ENCODE measurements at places on chromosomes 16 and 17.

- no peak for DNase-seq
Observed at GRCh38 chr16:85678016-85678415, 10.7 kb downstream of the GINS2 start.

GRCh38 chr16:73738266-73738665 is 558.3 kb upstream of the PSMD7 start:
- DNase-seq = no peak

DNA sequence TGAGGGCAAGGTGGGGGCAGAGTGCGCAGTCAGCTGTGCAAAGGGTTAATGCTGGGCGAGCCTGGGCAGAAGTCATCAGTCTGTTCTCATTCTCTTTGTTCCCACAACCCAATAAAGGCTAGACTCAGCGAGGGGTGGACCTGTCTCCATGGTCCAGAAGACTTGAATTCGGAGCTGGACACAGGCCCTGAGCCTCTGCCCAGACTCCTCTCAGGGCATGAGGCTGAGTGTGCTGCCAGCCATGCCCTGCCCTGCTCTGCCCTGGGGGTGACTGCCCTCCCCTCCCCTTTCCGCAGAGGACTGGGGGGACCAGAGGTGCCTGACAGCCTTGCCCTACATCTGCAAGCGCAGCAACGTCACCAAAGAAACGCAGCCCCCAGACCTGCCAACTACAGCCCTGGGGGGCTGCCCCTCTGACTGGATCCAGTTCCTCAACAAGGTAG is 54.5 kb downstream of the MRC2 start:
- no peak for DNase-seq

DNA sequence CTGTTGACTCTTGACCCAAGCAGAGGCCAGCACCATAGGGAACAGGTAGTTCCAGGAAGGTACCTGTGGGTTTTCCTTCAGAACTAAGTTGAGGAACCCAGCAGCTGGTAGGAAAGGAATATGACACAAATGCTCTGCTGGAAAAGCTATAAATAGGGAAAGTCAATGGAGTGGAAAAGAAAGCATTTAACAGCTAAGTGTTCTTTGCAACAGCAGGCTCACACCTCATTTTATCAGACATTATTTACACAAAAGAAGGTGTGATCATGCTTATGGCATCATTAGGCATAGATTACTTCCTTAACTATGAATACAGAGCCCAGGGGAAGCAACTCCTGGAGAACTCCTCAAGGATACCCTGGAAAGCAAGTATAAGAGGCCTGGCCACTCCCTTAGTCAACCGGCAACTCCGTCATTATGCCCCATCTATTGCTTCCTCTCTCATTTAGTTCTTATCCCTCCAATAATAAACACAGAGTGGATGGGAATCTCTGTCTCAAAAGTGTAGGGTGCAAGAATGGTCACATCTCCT is 128.1 kb downstream of the HS3ST2 start:
- no peak for DNase-seq

- DNase-seq = no peak
Observed at GRCh38 chr17:59804901-59805465, 87.8 kb downstream of the TUBD1 start.

DNA sequence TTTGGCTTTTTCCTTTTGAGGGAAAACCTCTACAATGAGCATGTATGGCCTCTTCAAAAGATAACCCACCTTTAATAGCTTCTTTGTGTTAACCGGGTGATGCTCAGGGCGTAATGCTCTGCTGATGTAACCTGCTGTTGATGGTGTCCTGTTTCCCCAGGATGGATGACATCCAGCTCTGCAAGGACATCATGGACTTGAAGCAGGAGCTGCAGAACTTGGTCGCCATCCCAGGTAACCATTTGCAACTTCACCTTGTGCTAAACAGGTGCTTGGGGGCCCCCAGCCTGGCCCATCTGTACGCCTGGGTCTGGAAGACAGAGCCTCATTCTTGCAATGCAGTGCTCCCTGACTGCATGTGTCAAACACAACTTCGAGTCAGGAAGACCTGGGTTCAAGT is 75.1 kb downstream of the MARF1 start:
- DNase-seq = no peak

DNA sequence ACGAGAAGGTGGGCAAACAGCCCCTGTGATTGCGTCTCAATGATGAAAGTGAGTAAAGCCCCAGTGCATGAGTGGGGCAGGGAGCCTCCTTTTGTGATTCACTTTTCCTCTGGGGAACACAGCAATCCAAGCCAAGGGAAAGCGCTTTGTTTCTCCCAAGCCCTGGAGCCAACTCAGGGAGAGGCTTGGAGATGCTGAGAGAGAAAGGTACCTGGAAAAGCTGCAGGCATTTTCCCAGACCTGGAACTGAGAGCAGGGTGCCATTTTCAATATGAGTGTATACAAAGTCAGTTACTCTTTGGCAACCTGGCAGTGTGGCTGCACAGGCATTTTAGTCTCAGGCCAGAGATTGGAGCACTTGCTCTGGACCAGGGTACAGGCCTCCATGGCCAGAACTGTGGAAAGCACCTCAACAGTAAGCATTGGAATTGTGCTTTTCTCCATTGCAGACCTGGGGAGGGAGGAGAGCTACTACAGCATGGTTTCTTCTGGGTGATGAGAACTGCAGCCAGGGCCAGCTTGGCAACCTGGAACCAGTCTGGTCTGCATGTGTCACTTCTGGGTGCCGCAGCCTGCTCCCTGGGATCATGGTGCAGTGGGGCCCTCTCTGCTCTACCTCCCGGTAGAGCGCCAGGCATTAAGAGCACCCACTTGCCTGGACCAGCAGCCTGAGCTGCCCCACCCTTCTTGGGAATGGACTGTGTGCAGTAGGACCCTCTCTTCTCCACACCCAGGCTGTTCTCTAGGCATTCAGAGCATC is 89.0 kb upstream of the CDH5 start:
- no peak for DNase-seq

- DNase-seq = no peak
Observed at GRCh38 chr16:87789437-87790291, 23.9 kb upstream of the KLHDC4 start.

- DNase-seq = no peak
Observed at GRCh38 chr17:38958756-38959155, 8.4 kb downstream of the FBXO47 start.

DNA sequence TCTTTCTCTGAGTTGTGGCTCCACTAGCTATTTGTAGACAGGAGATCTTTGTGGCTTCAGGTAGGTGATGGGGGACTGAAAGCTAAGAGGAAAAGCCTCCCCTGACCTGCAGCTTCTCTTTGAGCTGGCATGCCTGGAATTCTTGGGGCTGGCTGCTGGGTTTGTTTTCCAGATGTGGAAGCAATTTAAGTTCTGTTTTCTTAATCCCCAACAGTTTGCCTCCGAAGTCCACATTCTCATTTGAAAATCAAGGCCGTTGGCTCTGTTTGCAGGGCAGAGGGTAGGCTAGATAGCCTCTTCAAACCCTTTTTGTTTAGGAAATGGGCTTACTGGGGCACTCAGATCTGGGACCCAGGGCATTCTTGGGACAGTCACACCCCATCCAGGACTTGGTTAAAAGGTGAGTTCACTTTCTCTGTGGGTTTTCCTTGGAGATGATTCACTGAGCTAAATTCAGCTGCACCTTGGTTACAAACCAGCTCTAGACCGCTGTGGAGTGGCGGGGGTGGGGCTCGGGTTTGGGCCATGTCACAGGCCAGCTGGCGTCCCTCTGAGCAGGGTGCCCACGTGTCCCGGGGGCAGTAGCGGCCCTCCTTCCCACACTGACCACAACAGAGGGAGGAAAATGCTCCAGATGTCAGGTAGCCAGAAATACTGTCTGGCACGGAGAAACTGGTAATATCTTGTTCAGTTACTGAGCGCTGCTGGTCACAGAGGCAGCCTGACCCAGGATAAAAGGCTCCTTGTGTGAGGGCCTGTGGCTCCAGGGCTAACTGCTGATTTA is 108.5 kb downstream of the RAB11FIP4 start:
- peak; percentile 30 for DNase-seq

GRCh38 chr17:77273397-77274085 is 132.8 kb downstream of the SEC14L1 start:
- no peak for DNase-seq

GRCh38 chr16:12215277-12216105 is 239.0 kb downstream of the SNX29 start:
- DNase-seq = no peak

GRCh38 chr16:88957887-88958577 is 19.0 kb downstream of the CBFA2T3 start:
- no peak for DNase-seq

DNA sequence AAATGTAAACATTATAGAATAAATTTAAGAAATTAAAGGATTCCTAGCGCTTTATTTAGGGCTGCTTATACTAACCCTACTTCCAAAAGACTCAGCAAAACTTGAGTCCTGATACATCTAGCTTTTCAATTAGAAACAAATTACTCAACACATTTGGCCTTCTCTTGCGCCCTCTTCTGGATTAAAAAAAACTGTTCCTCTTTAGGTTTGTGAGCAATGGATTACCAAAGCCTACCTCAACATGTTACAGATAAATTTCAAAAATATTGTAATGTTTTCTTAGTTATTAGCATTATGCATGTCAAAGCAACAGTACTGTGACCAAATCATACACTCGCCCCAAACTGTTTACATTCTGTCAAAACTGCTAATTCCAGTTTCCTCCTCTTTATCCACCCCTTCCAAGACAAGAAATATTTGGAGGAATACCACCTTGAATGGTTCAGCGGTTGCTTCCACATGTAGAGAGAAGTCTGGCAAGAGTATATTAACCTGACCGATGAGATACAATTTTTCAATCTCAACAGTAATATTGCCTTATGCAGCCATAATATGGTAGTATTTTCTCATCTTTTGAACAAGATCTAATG is 2.7 kb downstream of the NUFIP2 start:
- peak; percentile 59 for DNase-seq

DNA sequence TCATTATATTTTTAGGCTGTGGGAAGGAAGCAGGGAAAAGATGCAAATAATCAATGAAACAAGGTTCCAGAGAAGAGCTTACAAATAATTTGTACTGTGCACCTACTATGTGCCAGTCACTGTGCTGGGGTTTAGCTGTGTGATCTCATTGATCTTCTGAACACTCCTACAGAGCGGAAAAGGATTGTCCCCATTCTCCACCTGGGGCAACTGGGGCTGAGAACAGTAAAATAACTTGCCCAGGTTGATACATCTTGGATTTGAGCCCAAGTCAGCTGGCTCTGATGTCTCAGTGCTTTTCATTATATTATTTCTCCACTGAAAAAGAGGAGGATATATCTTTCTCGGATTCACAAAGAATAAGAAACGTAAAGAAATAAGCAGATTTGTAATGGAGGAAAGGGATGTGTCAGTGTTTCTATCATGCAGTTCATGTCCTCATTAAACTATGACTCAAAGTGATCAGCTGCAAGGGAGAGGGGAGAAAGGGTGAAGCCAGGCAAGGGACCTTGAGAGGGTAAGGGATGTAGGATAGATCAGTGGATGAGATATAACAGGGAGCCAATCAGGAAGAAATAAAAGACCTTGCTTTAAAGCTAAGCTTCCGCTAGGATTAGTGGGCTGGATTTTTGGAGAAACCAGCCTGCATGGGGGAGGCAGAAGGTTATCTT is 143.6 kb upstream of the NOL11 start:
- no peak for DNase-seq

GRCh38 chr17:57899391-57899790 is 49.5 kb upstream of the MRPS23 start:
- no peak for DNase-seq

DNA sequence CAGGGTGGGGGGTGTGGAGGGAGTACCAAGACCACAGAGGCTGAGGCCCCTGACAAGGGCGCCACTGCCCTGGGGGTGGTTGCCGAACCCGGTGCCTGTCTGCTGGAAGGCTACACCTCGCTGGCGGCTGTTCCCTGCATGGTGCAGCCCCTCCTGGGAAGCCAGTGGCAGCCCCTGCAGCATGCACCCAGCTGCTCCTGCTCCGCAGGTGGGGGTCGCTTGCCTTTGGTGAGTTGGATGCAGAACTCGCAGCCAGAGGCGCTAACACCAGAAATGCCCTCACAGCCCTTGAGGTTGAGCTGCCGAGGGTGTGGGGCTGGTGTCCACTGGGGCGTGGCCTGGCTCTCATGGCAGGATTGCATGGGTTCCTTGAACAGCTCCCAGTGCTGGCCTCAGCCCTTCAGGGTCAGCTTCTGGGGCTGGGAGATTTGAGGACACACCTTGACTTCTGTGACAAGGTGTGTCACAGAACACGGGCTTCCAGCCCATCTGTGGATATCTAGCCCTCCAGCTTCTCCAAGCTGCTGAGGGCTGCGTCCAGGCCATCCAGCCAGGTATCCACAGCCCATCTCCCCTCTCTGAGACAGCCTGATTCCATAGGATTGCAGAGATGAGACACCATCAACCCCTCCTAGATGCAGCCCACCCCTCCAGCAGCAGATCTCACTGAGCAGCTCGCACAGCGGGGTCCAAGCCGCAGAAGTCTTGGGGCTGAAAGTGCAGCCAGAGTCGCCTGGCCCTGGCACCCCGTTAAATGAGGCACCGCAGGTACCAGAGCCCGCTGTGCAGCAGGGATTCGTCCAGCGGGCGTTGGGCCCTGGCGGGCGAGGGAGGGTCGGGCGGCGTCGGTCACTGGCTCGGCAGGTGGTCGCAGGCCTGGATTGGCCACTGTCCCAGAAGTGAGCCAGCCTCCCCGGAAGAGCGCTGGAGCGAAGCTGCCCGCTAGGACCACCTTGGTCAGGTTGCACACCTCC is 586.3 kb downstream of the KCNJ18 start:
- no peak for DNase-seq

DNA sequence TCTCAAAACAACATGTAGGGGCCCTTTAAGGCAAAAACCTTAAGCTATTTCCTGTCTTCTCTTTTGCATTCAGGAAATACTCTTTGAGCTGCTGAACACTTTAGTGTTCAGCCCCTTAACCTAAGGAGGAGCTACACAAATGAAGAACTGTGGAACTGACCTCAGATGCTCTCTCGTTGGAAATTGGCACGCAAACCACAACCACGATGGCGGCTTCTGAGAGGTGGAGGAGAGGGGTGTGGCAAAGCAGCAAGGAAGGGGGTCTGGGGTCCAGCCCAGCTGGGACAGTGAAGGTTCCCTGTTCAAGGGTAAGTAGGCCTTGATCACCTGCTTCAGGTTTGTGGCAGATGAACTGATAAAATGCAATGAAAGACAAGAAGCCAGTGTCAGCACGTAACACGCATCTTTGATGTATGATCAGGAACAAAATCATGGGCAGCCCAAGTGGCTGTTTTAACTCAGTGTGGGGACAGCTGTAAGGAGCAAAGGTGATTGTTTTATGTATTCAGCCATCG is 291.6 kb upstream of the TNRC6C start:
- DNase-seq = no peak

DNA sequence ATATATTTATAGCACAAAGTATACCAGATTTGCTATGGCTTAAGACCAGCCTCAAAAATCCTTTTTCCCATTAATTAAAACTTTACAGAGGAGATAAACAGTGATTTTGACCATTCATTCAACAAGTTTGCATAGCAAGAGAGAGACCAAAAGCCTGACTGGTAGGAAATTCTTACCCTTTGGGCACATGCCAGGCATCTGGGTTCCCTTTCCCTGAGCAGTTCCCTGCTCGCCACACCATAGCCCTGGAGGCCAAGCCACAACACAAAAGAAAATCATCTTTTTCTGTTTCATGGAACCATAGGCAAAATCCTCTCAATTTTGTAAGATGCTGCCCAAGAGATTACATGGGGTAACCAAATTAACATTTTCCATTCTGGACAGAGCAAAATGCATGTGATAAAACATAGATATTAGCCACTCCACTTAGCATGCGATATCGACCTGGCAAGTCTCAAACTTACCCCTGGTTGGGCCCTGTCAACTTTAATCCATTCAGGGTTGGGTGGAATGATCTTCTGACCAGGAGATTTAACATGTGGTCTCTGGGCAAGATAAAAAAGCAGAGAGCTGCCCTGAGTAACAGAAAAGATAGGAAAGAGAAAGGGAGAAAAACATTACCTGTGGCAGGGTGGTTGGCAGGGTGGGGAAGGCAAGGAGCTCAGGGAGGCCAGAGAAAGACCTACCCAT is 57.6 kb upstream of the B4GALNT2 start:
- no peak for DNase-seq

- no peak for DNase-seq
Observed at GRCh38 chr17:81334391-81334901, 39.3 kb upstream of the SLC38A10 start.
